ENCODE measurements at places on chromosomes 5 and 9. TPM values are rescaled to one million over a fixed set of nuclear protein-coding genes. Genes with fewer than 3 reads are reported as not detected.

- no peak for DNase-seq
These were observed 59.5 kb upstream of the CHSY3 start for GRCh38 chr5:129844764-129845163.

- DNase-seq, result no peak
These were observed 792.4 kb upstream of the C9orf72 start for GRCh38 chr9:28365728-28366127.

DNA sequence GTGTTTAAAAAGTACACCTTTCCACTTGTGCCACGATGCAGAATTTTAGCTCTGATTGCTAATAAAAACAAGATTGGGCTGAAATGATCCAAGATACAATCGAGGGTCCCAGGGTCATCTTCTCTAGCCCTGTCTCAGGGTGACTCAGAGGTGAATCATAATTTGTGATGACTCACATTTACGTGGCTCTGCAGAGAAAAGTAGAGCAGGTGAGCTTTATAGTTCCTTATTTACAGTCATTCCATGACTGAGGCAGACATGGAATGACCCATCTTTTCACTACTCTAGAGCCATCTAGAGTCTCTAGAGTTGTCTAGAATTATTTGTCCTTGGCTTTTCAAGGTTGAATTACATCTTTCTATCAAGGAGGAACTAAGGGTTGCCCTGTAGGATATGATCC lies 155.2 kb downstream of the GAS1 start:
- no peak for DNase-seq

DNA sequence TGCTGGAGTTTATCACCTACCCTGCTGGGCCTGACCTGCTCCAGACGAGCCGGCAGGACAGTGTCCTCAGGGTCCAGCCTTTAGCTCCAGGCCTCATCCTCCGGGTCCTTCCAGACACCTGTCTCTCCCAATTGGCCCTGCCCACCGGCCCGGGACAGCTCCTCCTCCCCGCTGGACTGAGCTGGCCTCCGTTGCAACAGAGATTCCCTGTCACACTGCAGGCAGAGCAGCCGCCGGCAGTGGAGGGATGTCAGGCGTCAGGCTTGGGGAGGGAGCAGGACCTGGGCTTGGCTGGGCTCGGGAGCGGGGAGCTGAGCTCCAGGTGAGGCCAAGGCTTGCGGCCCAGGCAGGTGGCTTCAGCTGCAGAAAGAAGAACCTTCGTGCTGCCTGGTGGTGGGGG lies 1.7 kb downstream of the KCNT1 start:
- DNase-seq, result no peak

- no peak for DNase-seq
These were observed 75.1 kb downstream of the ALDH7A1 start for GRCh38 chr5:126519637-126520592.

- DNase-seq, result no peak
These were observed 4.3 kb upstream of the RNF183 start for GRCh38 chr9:113307396-113307975.

DNA sequence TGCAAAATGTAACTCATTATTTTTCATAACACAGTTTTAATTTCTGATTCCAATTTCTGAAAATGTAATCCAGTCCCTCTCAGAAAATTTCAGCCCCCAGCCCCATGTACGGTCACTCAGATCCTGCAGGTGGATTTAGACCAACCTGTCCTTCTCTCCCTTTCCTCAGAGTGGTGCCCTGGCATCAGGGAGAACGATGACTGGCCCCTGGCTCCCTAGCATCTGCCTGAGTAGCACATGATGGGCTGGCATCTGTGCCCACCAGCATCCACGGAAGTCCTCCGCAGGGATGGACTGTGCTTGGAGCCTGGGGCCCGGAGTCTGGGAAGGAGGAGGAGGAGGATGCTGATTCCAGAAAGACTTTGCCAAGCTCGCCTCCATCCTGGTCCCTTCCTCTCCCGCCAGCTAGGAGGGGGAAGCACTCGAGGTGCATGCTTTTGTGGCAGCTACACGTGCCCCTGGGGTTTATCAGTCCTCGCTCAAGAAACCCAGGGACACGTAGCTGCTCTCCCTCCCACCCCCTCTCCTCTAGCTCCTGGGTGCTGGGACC lies 54.4 kb upstream of the RUFY1 start:
- DNase-seq, result no peak

ANKRD31 gene
- 0.36 TPM for total RNA-seq

C5orf52 gene
- not detected for total RNA-seq

PLEKHG4B gene
- total RNA-seq, result not detected
